ENCODE measurements at places on chromosomes 5 and 9.

DNA sequence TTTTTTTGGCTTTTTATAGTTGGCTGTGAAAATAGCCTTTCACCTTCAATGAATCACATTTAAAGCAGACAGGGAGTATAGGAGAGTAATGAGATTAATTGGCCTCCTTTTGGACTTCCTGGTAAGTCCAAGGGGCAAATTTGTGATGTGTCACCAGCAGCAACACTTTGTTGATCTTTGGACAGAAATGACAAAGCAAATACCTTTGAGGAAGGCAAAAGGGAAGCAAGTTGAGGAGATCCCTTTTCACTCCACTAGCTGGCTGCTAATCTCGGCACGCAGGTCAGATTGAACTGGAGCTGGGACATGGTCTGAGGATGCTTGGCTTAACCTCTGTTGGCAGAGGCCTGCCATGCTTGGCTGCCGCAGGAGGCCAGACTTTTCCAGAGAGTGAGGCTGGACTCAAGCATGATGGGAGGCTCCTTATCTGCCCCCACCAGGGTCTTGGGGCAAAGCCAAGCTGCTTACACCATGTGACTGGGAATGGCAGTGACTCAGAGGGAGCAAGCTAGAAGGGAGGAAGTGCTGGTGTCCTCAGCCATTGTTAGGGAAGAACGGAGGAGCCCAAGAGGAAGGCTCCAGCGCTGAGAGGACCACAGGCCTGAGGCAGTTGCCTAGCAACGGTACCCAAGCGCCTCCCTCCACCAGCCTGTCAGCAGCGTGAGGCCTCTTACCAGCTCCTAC, 174.5 kb upstream of the MAP1B start:
- no peak for DNase-seq

DNA sequence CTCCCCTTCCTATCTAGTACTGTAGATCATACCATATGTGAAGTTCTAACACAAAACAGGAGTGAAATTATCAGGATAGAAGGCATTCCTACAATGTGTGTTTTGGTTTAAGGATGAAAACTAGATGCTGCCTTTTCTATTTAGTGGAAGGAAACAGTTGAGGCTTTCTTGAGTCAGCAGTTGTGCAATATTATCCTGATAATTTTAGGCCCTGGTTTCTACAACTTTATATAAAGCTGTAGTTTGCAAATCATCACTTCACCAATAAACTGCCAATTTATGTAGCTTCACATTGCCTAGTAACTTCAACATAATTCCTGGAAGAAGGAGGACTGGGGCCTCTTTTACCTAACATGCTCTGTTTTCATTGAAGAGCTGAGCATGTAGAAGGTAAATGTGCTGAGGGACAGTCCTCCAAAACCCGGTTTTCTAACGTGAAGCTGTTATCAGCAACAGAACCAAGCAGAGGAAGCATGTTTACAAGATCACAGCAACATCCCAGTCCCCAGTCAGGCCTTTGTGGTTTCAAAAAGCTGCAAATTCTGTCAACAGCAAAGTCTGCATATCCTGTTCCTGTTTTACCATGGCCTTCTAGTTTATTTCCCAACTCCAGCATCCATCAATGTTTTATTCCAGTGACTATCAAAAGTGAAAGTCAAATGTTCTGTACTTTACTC, 513.4 kb upstream of the MEF2C start:
- no peak for DNase-seq

GRCh38 chr9:108162664-108163063, 673.1 kb upstream of the KLF4 start:
- DNase-seq, result no peak

GRCh38 chr9:134004881-134005280, 12.8 kb upstream of the VAV2 start:
- no peak for DNase-seq
